ENCODE measurements at places on chromosomes 5 and 9. TPM values are rescaled to one million over a fixed set of nuclear protein-coding genes. Genes with fewer than 3 reads are reported as not detected.

CYSRT1 gene
- 1.2 TPM for total RNA-seq

DNA sequence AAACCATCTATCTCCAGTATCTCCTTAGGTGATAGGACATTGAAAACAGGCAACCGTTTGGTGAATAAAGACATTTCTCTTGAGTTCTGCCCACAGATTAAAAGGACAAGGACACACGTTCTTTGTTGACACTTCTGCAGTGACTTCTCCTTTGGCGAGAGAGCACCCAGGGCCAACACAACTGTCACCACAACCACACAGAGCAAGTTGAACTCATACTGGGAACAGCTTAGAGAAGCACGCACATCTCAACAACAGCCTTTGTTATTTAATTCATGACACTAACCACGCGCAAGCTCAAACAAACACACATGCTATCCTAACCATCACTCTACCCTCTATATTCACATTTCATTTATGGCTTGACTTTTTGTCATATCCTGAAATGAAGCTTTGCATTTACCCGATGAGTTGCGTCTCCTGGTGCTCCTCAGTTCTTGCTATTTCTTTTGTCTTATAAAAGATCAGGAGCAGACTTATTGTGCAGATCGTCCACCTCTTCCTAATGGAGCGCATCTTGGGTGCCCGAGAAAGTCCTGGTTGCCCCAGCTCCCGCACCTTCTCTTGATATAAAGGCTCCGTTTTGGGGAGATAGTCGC, 543 bp downstream of the ST8SIA4 start:
- DNase-seq: no peak

GRCh38 chr5:107155707-107156106, 515.0 kb downstream of the EFNA5 start:
- no peak for DNase-seq

OTULINL gene
- 3.4 TPM for total RNA-seq

DNA sequence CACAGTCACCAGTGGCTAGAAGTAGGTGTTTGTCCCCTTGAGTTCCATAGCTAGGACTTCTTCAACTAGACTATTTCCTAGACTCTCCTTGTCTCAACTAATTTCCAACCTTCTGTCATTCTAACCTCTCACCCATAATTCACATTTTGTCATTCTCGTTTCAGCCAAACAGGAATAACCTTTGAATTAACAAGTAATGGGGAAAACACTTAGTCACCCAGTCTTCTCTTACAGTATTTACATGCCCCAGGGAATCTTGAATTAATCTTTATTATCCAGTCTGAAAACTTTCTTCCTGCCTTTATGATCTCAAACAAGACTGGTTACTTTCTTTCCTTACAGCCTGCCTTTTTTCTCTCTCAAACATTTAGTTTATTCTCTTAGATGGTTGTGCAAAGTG, 63.3 kb upstream of the RUSC2 start:
- no peak for DNase-seq

DNA sequence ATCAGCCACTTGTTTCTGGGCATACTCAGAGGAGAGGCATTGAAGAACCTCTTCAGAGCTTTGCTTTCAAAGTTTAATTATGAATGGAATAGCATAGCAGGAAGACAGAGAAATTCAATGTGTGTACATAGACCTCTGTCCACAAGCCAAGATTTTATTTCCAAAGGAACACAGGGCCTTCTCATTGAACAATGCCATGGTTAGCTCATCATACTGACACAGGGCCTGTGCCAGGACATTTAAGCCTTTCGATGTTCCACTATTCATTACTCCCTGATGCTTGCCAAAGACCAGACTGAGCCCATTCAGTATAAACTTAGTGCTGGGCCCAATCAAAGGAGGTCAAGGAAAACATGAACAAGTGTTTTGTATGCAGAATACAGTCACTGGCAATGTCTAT, 280.8 kb downstream of the FBXL17 start:
- no peak for DNase-seq

GABRP gene
- total RNA-seq: not detected
